ENCODE measurements at places on chromosomes 12 and 14. TPM values are rescaled to one million over a fixed set of nuclear protein-coding genes. Genes with fewer than 3 reads are reported as not detected.

MYF5 gene
- total RNA-seq = not detected

FSCB gene
- not detected for total RNA-seq

KCNC2 gene
- not detected for total RNA-seq

TAS2R7 gene
- not detected for total RNA-seq

TRAF3 gene
- 23.3 TPM for total RNA-seq

DNAJC22 gene
- total RNA-seq = 0.43 TPM

MYO1A gene
- under 0.01 TPM for total RNA-seq

TDRD9 gene
- total RNA-seq = 1.6 TPM

TPH2 gene
- under 0.01 TPM for total RNA-seq

A2M gene
- 10.1 TPM for total RNA-seq

ADAMTS20 gene
- total RNA-seq = not detected

BDKRB1 gene
- total RNA-seq = 13.4 TPM

THTPA gene
- total RNA-seq = 25.4 TPM

TAS2R46 gene
- total RNA-seq = 1.2 TPM

BIN2 gene
- not detected for total RNA-seq

RTL1 gene
- total RNA-seq = under 0.01 TPM

PRICKLE1 gene
- 2.1 TPM for total RNA-seq

OR4E2 gene
- total RNA-seq = not detected

GNG2 gene
- 21.9 TPM for total RNA-seq

AEBP2 gene
- 20.3 TPM for total RNA-seq

TM9SF1 gene
- 50.9 TPM for total RNA-seq

ACRBP gene
- total RNA-seq = 0.34 TPM

APPL2 gene
- 52.7 TPM for total RNA-seq

DHRS4L2 gene
- 26.6 TPM for total RNA-seq

CLEC9A gene
- not detected for total RNA-seq

RPGRIP1 gene
- not detected for total RNA-seq

FKBP11 gene
- 15.8 TPM for total RNA-seq

MOK gene
- total RNA-seq = 6.6 TPM

LIN7A gene
- 7.6 TPM for total RNA-seq

HOXC4 gene
- 0.16 TPM for total RNA-seq

HCAR1 gene
- under 0.01 TPM for total RNA-seq

PAH gene
- total RNA-seq = not detected

CEP170B gene
- 7.1 TPM for total RNA-seq

RFLNA gene
- total RNA-seq = 1.1 TPM

SLC39A5 gene
- total RNA-seq = 0.47 TPM

RNASE8 gene
- total RNA-seq = not detected

DPF3 gene
- 8.1 TPM for total RNA-seq

RIMKLB gene
- 28.0 TPM for total RNA-seq

CAPZA3 gene
- total RNA-seq = not detected
